RCC 7860 (cell line): ENCODE measurements at places on chromosomes 4 and X.

GRCh38 chr4:82621251-82621650, 59.5 kb upstream of the TMEM150C start:
- DNase-seq, result no peak

- peak; percentile 82 for DNase-seq
Measured at GRCh38 chr4:37648084-37648817, 37.9 kb downstream of the RELL1 start.

DNA sequence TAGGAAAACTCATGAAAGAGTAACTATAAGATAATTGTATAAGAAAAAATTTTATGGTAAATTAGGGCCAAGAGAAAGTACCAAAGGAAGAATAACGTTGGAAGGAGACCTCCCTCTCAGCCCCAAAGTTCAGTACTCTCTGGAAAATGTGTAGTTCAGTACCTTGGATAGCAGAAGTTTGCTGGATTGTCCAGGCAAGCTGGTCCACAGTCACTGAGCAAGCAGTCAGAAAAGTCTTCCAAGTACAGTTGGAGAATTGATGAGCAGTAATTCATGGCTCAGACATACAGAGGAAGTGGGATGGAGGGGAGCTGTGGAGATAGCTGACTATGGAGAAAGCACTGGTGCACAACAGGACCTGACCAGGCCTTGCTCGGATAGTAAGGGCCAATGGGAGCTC, 598.2 kb upstream of the NDST4 start:
- DNase-seq, result no peak

- DNase-seq, result no peak
Measured at GRCh38 chr4:74304095-74304625, 4.1 kb upstream of the EPGN start.

DNA sequence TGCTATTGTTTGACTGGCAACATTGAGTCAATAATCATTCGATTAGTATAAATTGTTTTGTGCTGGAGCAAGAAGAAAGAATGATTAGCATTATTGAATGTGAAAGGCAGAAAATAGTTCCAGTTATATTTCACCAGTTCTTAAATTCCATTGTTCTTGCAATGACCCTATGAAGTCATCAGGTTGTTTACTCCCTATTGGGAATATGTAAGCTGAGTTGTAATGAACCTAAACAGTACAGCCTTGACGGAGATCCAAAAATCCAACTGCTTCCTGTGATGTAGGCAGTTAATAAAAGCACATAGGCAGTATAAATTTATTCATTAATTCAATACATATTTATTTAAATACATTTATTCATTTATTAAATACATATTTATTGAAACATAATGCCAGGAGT, 947.5 kb downstream of the PCDH7 start:
- DNase-seq, result no peak

- DNase-seq, result no peak
Measured at GRCh38 chr4:140297221-140297570, 76.2 kb upstream of the SCOC start.

- no peak for DNase-seq
Measured at GRCh38 chrX:9919632-9920172, 47.5 kb upstream of the CLDN34 start.

DNA sequence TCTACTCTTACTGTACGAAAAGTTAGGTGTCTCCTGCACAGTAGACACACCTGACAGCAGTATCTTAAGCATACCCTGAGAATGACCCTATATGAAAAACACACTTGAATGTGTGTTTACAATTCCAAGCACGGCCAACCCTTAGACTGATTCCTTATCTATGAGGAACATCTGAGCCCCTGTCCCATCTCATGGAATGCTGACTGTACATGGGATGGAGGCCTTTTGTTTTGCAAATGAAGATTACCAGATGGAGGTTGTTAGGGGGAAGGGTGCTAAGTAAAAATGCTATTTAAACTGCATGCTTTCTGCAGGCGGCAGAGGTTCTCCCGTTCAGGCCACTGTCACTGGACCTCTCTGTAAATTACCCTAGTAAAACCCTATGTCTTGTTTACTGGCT, 2.2 kb downstream of the PAQR3 start:
- no peak for DNase-seq

GRCh38 chr4:101993842-101994775, 203.6 kb downstream of the BANK1 start:
- DNase-seq, result no peak

GRCh38 chr4:6539009-6539764, 35.8 kb upstream of the MAN2B2 start:
- DNase-seq, result peak; percentile 31

DNA sequence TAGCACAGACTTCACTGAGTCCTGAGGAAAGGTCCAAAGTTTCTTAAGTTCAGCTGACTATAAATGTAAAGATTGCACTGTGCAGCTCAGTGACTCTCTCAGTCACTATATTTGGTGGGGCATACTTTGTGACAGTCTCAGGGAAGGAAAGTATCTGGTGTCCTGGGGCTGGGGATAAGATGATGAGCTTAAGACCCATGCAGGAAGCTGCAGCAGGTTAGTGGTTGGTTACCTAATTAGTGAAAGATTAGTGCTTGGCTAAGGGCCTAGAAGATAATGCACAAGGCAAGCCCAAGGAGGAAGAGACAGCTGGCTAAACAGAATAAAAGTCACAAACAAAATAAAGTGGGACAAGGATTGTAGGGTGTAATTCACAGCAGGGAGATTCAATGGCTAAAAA, 25.4 kb upstream of the SLITRK4 start:
- no peak for DNase-seq

GRCh38 chr4:71992571-71993312, 39.1 kb upstream of the NPFFR2 start:
- peak; percentile 5 for DNase-seq

DNA sequence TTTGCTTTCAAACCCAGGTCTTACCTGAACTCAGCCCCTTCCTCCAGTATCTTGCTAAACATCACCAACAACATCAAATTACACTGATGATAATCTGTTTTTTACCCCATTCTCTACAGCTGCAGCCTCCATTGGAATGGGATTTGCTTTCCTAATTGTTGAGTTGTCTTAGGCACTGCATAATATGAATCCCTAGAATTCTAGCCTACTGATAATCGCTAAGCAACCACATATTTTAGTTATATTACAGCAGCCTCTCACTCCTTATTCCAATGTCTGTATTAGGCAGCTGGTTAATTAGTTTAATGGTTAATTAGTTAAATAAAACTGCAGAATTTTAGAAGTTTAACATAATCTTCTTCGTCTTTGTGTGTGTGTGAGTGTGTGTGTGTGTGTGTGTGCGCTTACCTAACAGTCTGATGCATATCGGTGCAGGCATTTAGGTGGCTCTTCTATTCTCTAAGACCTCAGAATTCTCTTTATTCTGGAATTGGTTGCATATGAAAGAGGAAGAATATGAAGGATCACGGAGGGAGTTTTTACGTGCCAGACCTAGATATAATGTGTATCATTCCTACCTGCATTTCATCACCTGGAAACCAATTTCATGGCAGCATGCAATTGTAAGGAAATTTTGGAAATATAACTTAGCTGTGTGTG, 5.3 kb upstream of the COMMD8 start:
- DNase-seq, result no peak

DNA sequence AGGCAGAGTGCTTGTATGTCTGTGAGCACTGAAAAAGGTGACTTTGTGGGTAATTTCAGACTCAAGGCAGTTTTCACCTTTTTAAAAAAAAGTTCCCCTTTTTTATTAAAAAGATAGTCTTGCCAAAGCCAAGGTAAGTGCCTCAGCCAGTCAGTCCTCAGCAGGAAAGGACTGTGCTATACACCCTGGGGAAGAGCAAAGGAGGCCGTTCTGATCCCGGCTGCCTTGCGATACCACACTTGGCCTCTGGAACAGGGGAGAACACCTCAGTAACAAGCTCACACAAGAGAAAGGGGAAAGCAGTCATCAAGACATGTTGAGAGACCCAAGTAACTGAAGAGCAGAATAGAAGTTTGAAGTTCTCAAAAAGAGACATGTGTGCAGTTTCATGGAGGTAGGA, 541.7 kb downstream of the BCOR start:
- DNase-seq, result no peak

GRCh38 chr4:124642846-124643245, 69.7 kb downstream of the ANKRD50 start:
- DNase-seq, result no peak

- no peak for DNase-seq
Measured at GRCh38 chr4:15202481-15202880, 200.2 kb downstream of the CPEB2 start.

- no peak for DNase-seq
Measured at GRCh38 chrX:139639253-139639652, 68.7 kb downstream of the MCF2 start.

- DNase-seq, result no peak
Measured at GRCh38 chr4:127629371-127629770, 3.4 kb upstream of the INTU start.

GRCh38 chrX:37302569-37302968, 46.6 kb upstream of the PRRG1 start:
- no peak for DNase-seq

DNA sequence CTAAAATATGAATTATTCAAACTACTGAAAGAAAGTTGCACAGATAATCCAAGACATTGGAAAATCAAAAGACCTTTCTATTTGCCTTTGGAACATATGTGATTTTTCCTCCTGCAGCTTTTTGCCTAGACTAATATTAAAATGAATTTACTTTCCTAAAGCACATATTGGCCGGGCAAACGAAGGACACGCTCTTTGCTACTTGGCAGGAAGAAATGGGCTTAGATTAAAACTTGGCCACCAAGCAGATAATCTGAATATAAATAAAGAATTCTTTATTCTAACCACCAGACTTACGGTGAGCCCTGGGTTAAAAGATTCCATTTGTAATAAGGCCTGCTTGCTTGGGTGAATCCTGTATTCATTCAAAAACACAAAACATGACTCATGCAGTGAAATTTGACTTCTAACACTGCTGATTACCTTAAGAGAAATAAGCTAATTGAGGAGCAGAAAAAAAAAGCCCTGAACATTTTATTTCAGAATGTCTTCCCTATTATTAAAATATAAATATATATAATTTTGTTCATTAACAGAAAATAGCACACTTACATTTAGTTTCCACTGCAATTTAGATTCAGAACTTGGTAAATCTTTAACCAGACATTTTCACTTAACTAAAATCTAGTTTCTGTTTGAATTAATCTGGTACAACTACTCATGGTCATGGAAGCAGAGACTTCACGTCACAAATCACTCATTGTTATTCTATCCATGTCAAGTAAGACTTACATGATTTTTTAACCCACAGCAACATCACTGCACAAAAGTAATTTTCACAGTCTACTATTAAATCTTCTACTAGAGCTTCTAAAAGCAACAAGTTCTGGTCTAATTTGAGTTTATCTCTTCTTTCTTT, 116.1 kb upstream of the PLAC1 start:
- DNase-seq, result peak; percentile 4

GRCh38 chr4:151766691-151767090, 5.9 kb upstream of the GATB start:
- no peak for DNase-seq

- no peak for DNase-seq
Measured at GRCh38 chr4:99507349-99507748, 3.5 kb upstream of the C4orf17 start.

DNA sequence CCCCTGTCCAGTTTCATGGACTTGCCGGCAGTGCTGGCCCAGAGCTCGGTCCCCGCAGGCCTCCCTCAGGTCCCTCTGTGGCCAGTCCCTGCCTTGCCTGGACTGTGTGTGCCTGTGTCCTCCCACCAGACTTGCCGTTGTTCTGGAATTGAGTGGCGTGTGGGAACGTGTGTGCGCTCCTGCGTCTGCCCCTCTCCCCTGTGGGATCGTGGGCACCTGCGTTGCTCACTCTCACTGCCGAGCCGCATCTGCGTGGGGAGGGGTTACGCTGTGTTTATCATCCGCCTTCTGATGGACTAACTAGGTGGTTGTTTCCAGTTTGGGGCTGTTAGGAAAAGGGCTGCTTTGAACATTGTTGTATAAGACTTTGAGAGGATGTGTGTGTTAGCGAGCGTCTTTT, 21.2 kb downstream of the PCGF3 start:
- DNase-seq, result no peak

DNA sequence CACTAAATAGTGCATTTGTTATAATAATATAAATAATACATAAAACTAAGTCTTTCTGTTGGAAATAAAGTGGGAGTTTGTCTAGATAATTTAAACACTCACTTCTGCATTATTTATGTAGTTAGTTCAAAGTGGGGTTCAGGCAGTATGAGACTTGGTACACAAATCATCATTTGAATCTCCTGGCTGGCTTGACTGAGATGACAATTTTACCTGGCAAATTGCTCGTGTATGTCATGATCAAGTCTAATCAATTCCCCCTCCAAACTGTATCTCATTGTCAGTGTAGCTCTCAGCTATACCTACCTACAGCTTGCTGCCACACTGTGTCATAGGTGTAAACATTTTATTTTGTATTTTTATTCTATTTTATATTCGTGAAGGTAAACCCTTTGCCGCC, 563.4 kb upstream of the TENM3 start:
- no peak for DNase-seq

DNA sequence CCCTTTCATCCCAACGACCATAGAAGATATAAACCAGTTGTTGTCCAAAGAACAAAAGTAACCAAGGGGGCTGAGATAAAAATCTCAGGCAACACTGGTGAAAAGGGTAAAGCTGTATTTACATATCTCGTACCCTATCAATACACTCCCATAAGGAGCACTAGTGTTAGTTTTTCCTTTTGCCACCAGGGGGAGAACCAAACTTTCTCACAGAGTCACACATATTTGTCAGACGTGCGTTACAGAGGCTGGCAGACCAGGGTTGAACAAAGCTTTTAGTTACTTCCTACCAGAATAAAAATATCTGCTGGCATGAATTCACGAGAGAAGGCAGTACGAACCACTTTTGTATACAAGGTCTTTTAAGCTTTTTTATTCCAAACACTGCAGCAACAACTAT, 88.3 kb downstream of the AMELX start:
- DNase-seq, result no peak

GRCh38 chrX:56231537-56232090, 542 bp upstream of the KLF8 start:
- DNase-seq, result no peak

DNA sequence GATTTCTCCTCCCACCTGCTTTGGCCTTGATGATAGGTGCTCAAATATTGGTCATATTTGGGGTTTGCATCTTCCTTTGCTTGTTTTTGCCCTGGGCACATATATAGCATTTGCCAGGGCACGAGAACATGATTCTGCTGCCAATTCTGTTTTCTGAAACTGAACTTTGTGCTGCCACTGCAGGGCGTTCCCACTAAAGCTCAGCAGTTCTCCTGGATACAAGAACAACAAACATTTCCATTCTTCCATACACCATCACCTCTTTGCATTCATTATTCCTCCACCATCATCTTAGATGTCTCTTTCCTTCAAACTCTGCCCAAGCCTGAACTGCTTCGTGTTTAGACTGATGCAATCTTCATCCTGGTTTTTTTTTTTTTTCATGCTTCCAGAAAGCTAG, 36.3 kb upstream of the GATB start:
- DNase-seq, result no peak
